ENCODE measurements at places on chromosomes 16 and 17. TPM values are rescaled to one million over a fixed set of nuclear protein-coding genes. Genes with fewer than 3 reads are reported as not detected.

Gene TOX3
- total RNA-seq, result 0.90 TPM

Gene SYCE1L
- total RNA-seq, result 11.2 TPM

Gene IQCK
- 3.7 TPM for total RNA-seq

Gene GCGR
- 0.05 TPM for total RNA-seq

Gene SLC2A4
- 0.19 TPM for total RNA-seq

Gene EVPLL
- total RNA-seq, result 4.3 TPM

Gene PMP22
- 12.5 TPM for total RNA-seq

Gene OTOP3
- total RNA-seq, result under 0.01 TPM

Gene CNTNAP1
- 0.76 TPM for total RNA-seq

Gene HAP1
- 0.33 TPM for total RNA-seq

- no peak for DNase-seq
Observed at GRCh38 chr17:67490471-67490870, 113.4 kb downstream of the PITPNC1 start.

DNA sequence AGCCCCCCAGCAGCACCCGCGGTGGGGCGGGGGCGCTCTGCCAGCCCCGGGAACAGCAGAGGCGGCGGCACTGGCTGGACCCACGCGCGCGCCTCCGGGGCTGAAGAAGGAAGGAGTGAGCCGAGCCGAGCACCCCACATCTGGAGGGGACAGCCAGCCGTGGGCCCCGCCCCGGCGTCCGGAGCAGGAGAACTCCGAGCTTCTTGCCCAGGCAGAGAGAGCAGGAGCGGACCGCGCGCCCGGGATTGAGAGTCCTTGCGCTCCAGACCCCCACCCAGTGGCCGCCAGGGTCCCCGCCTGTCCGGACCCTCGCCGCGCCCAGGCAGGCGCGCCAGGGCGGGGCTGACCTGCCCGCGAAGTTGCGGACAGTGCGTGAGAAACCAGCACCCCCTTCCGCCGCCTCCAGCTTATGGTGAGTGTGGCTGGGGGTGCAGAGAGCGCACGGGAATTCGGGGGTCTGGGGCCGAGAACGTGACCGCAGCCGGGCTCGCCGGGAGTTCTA lies 921.9 kb upstream of the EEF2KMT start:
- no peak for DNase-seq

GRCh38 chr17:14525551-14526455 lies 224.9 kb downstream of the HS3ST3B1 start:
- DNase-seq, result no peak

- DNase-seq, result no peak
Observed at GRCh38 chr16:13988038-13988437, 68.1 kb downstream of the ERCC4 start.

DNA sequence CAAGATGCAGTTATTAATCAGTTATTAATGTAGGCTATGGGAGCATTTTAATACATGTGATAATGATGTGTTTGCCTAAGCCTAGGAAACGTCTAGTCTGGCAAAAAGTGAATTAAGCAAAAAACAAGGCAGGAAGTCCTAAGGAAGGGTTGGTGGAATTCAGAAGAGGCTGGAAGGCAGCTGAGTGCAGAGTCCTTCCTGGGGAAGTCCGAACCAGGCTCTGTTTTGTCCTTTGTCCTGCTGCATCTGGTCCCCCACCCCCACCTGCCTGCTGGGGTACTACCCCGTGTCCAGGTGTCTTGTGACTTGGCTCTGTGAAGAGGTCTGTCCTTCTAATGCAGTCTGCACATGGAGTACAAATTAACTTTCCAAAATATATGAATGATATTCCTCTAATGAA lies 1.5 kb upstream of the MYH10 start:
- no peak for DNase-seq

GRCh38 chr17:8222380-8222629 lies 11.9 kb upstream of the AURKB start:
- no peak for DNase-seq

GRCh38 chr17:3657874-3658783 lies 10.2 kb downstream of the TAX1BP3 start:
- DNase-seq, result no peak

- no peak for DNase-seq
Observed at GRCh38 chr17:44314524-44314868, 6.1 kb downstream of the RUNDC3A start.

DNA sequence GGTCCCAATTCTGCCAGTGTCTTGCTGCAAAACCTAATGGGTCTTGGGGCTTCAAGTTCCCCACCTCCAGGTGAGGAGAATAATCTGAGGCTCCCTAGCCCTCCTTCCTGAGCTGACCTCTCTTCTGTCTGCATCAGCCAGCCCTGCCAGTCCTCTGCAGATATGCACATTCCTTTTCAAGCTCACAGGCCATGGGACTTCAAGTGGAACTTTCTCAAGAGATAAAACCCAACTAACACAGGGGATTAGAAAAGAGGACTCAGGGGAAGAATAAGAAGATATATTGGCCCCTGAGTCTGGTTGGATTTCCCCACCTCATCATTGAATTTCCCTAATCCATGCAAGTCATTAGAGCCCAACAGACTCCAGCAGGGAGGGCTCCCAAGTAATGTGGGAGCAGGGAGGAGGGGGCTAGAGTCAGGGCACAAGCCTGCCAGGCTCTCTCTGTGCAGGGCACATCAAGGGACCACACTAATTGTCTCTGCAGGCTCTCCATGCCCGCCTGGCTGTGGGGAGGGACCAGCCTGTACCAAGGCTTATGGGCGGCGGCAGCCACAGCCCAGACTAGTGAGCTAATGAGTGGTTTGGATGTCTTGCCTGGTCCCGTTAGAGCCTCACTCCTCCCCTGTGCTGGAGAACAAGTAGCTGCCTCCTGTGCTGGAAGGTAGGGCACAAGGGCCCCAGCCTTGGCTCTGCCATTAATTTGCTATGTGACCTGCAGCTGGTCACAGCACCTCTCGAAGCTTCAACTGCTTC lies 1.2 kb downstream of the KRT14 start:
- no peak for DNase-seq

- peak; percentile 72 for DNase-seq
Observed at GRCh38 chr16:68064791-68065365, 20.3 kb upstream of the NFATC3 start.

All from thymus (tissue), 14 donors.